ENCODE measurements at places on chromosomes 5 and 9. TPM values are rescaled to one million over a fixed set of nuclear protein-coding genes. Genes with fewer than 3 reads are reported as not detected.

The AMBP gene
- total RNA-seq: 2.7 TPM

The CHSY3 gene
- 1.1 TPM for total RNA-seq

The LCN1 gene
- not detected for total RNA-seq

The PRR16 gene
- 1.5 TPM for total RNA-seq

The IL5 gene
- not detected for total RNA-seq

Data from Calu3 (cell line).